ENCODE measurements at places on chromosomes 13 and 19.

DNA sequence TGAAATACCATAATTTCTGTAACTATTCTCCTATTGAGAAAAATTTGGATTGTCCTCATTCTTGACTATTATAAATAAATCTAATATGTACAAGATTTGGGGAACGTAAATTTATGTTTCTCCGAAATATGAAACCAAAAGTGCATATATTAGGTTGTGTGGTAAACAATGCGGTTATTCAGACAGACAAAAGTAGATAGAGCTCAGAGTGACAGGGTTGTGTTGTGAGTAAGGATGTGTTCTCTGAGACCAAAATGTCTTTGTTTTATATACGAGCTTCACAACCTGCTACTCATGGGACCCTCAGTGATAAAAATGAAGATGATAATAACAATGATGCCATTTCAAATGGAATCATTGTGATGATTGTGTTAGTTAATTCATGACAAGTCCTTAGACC lies 796.3 kb upstream of the SLC10A2 start:
- ATAC-seq, result no peak

- ATAC-seq, result no peak
These were observed 74.5 kb upstream of the NBEA start for GRCh38 chr13:34867590-34867989.

DNA sequence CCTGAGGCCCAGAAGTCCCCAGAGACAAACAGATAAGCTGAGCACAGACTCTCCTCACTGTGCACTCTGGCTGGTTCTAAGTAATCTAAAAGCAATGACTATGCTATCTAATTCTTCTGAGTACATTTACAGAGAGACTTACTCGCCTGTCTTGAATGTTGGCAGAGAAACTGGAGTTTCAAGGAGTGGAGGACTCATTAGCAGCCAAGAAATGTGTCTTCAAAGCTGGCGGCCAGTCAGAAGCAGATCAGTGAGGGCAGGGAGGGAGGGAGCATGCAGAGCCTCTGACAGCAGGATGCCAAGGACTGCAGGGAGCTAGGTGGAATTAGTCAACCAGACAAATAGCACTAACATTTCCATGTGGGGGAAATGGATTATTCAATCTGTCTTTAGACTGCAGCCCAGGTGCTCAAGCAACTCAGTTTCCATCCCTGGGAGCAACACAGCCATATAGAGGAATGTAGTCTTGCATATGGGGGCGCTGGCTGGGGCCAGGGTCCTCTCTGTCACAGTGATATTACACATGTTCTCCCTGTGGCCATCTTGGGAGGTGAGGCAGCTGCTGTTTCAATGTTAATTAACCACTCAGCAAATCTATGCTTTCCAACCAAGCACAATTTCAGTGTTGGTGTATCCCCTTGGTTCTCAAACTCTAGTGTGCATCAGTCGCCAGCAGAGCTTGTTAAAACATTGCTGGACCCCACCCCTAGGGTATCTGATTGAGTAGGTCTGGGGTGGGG lies 97.9 kb downstream of the CCNA1 start:
- ATAC-seq, result peak; percentile 36

DNA sequence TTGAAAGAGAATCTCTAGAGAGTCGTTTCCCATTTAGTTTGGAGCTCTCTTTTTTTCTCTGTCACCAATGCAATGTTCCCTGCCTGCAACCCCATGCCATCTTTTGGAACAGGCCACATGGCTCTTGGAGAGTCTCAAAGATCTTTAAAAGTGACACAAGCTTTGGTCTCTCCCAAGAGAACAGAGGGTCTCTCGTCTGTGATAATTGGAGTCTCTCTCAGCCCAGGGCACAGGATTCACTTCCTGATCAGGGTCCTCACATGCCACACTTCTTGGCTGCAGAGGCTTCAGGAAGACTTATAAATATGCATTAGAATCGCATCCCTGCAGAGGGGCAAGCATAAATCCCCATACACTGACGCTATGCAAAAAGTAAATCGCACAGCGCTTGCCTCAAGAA lies 240.5 kb downstream of the IRS2 start:
- no peak for ATAC-seq

GRCh38 chr13:23427342-23427843 lies 6.1 kb downstream of the SACS start:
- peak; percentile 92 for ATAC-seq

- ATAC-seq, result no peak
These were observed 66.3 kb downstream of the MAP4K1 start for GRCh38 chr19:38551450-38551813.

- ATAC-seq, result no peak
These were observed 92.7 kb downstream of the NALCN start for GRCh38 chr13:101323601-101324000.

DNA sequence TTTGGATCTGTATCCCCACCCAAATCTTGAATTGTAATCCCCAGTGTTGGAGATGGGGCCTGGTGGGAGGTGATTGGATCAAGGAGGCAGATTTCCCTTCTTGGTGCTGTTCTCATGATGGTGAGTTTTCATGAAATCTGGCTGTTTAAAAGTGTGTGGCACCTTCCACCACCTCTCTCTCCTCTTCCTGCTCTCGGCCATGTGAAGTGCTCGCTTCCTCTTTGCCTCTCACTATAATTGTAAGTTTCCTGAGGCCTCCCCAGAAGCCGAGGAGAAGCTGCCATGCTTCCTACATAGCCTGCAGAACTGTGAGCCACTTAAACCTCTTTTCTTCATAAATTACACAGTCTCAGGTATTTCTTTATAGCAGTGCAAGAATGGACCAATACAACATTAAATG lies 15.7 kb downstream of the COMMD6 start:
- no peak for ATAC-seq

DNA sequence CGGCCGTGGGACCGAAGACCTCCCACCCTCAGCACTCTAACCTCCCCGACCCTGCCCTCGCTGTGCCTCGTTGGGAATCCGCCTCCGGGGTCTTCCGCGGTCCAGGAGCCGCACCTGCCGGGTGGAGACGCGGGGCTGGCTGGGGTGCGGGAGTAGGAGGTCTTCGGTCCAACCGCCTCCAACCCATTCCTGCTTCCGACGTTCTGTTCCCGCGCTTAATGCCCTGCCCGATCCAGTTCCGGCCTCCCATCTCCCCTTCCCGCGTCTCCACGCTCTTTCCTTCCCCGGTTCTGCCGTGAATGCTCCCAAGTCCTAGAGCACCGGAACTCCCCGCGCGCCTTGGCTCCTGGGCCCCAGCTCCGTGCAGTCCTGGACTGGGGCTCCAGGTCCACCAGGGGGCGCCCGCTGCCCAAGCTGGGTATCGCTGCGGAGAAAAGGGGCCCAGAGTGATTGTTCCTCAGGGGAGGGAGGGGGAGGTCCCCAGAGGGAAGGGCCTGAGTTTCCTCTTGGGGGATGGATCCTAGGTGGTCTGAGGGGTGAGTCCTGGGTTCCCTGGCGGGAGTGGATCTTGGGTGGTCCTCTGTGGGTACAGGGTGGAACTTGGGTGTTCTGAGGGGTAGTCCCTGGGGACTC lies 14.1 kb upstream of the TNFSF9 start:
- ATAC-seq, result peak; percentile 87

GRCh38 chr19:18340190-18340989 lies at the start of gene PGPEP1:
TSS of gene PGPEP1 (plus strand) at chr19:18340598. CDS start at chr19:18340682, 84 bp downstream.
- peak; percentile 79 for ATAC-seq

- ATAC-seq, result no peak
These were observed 81.8 kb downstream of the GGACT start for GRCh38 chr13:100506600-100507422.

GRCh38 chr13:101996954-101997353 lies 404.9 kb downstream of the FGF14 start:
- no peak for ATAC-seq

DNA sequence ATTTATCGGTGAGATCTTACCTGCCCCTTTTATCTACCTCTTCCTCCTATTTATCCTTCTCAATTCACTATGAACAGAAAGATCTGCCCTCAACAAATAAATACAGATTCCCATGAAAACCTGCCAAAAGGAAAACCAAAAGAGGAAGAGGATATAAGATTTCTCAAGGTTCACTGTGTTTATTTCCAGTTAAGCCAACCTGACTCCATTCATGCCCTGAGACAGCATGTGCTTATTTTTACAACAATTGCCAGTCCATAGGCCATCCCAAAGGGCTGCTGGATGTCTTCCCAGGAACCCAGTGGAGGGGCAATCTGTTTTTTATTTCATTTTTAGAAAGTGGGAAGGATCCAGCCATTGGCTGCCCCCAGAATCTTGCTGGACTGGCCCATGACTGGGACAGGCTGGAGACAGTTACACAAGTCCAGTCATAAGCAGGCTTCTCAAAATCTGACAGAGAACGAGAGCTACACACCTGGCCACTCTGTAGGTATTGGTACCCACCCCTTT lies 209.1 kb downstream of the IRS2 start:
- no peak for ATAC-seq

- ATAC-seq, result no peak
These were observed 204.3 kb downstream of the EFNB2 start for GRCh38 chr13:106331116-106331515.

GRCh38 chr19:48480183-48480557 lies 11.0 kb downstream of the CYTH2 start:
- peak; percentile 80 for ATAC-seq

- ATAC-seq, result no peak
These were observed 51.6 kb downstream of the DNAJC15 start for GRCh38 chr13:43074824-43075510.

- ATAC-seq, result no peak
These were observed 1.4 kb upstream of the BST2 start for GRCh38 chr19:17406887-17407196.

DNA sequence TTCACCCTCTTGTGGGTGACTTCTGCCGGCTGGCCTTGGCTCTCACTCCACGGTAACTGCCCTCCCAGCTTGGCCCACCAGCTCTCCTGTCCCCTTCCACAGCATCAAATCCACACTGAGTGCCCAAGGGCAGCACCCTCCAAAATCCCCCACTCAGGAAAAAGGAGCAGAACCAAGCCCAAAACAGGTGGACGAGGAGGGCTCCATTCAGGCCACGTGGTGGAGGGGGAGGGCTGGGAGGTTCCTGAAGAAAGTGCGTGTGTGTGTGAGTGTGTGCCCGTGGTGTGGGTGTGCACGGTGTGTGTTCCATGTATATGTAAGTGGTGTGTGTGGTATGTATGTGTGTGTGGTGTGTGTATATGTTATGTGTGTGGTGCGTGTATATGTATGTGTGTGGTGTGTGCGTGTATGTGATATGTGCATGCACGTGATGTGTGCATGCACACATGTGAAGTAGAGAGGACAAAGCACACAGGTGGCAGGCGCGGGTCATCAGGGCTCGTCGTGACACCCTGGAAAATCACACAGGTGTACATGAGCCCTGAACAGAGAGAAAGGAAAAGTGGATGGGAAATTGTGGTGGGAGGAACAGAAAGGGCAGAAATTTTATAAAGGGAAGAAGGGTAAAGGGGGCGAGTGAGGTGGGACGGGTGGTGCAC lies 76.9 kb downstream of the COL4A1 start:
- ATAC-seq, result no peak

GRCh38 chr13:25699056-25699455 lies 327.3 kb downstream of the ATP8A2 start:
- ATAC-seq, result no peak

DNA sequence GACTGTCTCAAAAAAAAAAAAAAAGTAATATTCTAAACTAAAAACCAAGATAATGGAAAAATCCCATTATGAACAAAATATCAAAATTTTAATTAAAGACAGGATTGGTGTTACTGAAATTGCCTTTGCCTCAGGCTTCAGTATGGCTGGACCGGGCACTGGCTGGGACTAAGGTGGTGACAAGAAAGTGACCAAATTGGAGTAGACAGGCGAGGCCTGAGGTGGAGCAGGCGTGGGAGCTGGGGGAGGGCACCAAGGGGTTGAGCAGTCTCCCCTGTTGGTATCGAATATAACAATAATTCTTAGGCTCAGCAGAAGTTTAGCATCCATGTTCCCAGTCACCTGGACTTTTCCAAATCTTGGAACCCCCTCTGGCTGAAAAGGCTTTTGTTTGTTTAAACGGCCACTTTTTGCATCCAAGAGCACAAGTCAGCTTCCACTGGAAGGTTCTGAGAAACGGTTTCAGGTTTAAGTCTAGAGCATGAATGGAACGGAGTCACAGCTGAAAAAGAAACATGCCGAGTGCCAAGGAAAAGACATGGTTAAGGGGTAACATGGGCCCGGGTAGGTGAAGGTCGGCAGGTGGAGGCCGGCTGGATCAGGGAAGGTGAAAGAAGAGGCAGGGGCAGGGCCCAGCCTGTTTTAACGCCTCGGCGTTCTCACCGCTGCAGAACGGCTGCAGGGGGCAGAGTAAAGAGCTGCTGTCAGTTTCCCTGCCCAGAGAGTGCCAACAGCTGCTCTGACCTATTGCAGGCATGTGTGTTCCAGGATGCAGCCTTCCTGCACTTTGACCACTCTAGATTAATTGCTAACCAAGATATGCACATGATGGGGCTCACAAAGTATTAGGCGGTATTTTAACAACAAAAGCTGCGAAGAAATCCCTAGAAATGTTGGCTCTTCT lies 104.4 kb downstream of the TM9SF2 start:
- peak; percentile 57 for ATAC-seq

GRCh38 chr19:37933937-37934358 lies 26.9 kb downstream of the SIPA1L3 start:
- no peak for ATAC-seq

DNA sequence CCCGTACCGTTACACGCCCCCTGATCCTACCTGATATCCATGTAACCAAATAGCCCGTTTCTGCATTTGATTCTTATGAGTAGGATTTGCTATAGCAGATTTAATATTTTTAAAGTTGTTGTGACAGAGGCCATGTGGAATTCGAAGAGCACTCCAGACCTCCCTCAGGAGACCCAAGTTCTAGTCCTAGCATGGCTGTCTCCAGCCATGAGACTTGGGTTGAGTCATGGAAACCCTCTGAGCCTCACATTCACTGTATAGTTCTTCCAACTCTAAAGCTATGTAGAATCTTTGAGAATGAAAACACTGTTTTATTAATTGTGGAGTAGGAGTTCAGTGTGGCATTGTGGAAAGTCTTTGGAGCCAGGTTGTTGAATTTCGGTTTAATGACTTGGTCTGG lies 8.0 kb upstream of the GPR183 start:
- ATAC-seq, result no peak

DNA sequence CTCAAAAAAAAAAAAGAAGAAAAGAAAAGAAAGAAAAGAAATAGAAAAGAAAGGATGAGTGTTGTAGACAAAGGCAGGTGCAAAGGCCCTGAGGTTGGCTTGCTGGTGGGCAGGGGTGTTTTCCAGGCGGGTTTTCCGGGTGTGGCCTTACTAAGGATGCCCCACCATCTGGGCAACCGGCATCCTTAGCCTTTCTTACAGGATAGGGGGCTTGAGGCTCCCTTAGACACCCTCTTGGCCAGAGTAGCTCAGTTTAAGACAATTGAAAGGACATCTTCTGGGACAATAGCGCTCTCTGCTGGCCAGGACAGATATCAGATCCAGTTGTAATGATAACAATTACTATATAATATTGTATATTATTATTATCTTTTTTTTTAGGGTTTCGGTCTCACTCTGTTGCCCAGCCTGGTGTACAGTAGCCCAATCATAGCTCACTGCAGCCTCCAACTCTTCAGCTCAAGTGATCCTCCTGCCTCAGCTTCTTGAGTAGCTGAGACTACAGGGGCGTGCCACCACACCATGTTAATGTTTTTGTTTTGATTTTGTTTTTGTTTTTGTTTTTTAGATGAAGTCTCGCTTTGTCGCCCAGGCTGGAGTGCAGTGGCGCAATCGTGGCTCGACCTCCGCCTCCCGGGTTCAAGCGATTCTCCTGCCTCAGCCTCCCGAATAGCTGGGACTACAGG lies 1.4 kb upstream of the QTRT1 start:
- no peak for ATAC-seq

Data from gastroesophageal sphincter (tissue), 4 donors.